Activated CD4-positive, alpha-beta T cell treated with anti-CD3 and anti-CD28 coated beads, Interleukin-2, amount 10 ng/mL, durations not matched to agents 24 days and 14 days (primary cell): ENCODE measurements at places on chromosomes 4 and X. TPM values are rescaled to one million over a fixed set of nuclear protein-coding genes. Genes with fewer than 3 reads are reported as not detected.

DNA sequence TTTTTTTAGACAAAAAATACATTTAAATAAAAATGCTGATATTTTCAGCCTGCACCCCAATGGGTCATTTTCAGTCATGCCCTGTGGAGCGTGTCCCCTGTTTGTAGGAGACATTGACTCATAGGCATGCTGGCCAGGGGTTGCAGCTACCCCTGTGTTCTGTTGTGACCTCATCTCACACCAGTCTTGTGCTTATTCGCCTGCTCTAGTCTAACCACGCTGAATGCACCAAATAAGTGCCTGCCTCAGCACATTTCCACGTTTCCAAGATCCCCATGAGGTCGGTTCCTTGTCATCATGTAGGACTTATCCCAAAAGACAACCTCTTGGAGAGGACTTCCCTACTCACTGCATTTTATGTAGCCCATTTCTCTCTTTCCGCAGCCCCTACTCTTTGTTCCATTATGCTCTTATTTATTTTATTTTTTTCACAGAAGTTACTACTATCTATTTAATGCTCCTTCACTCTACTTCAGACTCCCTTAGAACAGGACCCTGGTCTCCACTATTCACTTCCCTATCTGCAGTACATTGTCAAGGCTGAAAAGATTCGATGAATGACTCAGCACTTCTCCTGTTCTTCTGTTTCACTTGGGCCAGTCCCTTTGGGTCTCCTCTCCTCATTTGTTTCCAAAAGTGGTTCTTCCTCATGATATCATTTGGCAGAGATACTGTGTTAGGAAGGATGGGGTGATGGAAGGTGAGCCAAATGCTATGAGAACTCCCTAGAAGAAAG is 109.7 kb downstream of the MSL3 start:
- no peak for DNase-seq

- no peak for DNase-seq
Observed at GRCh38 chr4:6782846-6783110, 251 bp downstream of the KIAA0232 start.

- DNase-seq, result no peak
Observed at GRCh38 chrX:11438767-11439166, 145.6 kb downstream of the AMELX start.

DNA sequence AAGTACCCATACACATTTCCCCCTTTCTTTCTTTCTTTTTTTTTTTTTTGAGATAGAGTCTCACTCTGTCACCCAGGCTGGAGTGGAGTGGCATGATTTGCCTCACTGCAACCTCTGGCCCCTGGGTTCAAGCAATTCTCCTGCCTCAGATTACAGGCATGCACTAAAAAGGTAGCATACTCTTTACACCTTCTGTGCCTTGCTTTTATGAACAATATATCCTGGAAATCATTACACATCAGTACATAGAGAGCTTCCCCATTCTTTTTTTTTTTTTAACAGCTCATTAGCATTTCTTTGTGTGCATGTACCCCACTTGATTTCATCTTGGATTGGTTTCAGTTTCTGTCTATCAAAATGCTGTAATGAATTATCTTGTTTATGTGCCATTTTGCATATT is 18.6 kb upstream of the HSD17B10 start:
- DNase-seq, result no peak

GRCh38 chr4:148704291-148704690 is 262.1 kb upstream of the NR3C2 start:
- no peak for DNase-seq

GRCh38 chr4:150682126-150682525 is 100.2 kb downstream of the MAB21L2 start:
- no peak for DNase-seq

Gene CNKSR2
- 7.1 and 10.2 TPM in 2 replicates for total RNA-seq

Gene BMPR1B
- not detected in 2 replicates for total RNA-seq
